ENCODE measurements at places on chromosomes 12 and 14.

GRCh38 chr12:131929581-131930456, 743 bp downstream of the PUS1 start:
- DNase-seq: no peak

DNA sequence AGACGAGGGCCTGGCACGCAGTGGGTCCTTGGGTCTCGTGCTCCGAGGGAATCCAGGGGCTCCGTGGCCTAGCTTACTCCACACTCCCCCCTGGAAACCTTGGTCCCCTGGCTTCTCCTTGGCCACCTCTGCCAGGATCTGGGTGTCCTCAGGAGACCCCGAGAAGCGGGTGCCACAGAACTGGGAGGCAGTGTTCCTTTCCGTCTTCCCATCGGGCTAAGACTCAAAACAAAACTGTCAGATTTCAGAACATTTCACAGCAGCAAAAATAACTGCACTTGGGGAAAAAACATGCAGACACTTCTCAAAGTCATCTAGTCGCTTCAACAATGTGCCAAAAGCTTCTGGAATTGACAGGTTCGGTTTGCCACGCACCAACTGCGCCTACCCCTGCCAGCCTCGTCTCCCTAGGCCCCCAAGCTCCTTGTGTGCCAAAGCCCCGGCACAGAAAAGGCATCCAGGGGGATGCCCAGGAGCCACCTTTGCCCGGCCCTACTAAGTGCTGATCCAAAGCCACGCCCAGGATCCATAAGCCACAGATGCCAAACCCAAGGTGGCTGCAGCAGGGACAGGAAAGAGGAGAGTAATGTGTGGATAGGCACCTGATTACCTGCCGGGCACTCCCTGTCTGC, 58.4 kb upstream of the DIO3 start:
- DNase-seq: no peak

DNA sequence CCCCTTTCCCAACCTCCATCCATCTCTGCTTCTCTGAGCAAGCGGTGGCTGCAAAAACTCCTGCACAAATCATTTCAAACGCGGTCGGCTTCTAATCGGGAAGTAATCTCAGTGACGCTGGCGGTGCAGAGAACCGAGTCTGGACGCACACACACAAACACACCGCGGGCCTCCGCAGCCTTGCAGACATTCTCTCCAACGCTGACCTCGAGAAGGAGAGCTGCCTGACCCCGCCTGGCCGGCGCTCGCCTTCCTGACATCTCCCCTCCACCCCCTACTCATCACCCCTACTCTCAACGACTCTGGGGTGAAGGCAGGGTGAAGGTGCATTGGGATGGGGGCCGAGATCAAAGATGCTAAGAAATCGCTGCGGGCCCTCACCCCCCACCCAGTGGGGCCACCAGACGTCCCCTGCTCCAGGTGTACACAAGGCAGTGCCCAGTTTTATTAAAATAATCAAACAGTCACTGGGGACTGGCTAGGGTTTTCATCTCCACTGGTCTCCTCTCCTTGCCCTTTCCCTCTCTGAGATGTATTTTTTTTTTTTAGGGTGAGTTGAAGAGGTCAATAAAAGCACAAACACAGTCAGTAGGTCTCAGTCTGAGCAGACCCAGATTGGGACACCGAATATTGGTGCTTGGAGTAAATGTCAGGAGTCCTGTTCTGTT, 506 bp upstream of the TBX5 start:
- no peak for DNase-seq

DNA sequence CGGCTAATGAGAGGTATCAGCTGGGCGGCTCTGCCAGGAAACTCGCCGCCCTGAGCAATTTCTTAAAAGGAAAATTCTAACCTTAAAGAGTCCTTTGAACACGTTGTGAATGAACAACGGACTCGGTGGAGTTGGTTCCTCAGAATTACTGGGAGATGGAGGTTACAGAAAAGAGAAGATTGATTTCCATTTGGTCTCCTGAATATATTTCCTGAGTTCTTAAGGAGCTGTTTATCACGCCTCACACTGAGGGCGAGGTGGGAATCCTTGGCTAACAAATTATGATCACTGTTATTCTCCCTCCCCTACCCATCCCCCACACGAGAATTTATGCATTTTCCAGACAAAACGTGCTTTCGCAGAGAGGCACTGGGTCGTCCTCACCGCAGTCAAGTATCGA, 194.5 kb upstream of the C14orf180 start:
- DNase-seq: no peak

DNA sequence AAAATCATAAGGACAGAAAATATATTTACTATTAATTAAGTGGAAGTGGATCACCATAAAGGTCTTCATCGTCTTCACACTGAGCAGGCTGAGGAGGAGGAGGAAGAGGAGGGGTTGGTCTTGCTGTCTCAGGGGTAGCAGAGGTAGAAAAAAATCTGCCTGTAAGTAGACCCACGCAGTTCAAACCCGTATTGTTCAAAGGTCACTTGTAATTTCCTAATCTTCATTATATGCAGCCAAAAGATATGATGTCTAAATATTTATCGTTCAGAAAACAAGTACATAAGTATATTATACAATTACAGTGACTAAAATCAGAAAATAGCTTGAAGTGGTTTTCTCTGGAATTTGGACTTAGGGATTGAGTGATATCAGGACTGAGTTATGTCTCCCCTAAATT, 72.1 kb downstream of the GTF2A1 start:
- DNase-seq: no peak

GRCh38 chr12:16228067-16228466, 49.4 kb downstream of the SLC15A5 start:
- DNase-seq: no peak

- no peak for DNase-seq
Observed at GRCh38 chr14:99391671-99392070, 89.0 kb downstream of the SETD3 start.

GRCh38 chr14:24411443-24412389, 12.9 kb downstream of the NYNRIN start:
- DNase-seq: no peak

GRCh38 chr12:52496590-52497071, 3.6 kb upstream of the KRT6A start:
- DNase-seq: no peak

- no peak for DNase-seq
Observed at GRCh38 chr12:117279606-117280005, 81.8 kb downstream of the NOS1 start.

DNA sequence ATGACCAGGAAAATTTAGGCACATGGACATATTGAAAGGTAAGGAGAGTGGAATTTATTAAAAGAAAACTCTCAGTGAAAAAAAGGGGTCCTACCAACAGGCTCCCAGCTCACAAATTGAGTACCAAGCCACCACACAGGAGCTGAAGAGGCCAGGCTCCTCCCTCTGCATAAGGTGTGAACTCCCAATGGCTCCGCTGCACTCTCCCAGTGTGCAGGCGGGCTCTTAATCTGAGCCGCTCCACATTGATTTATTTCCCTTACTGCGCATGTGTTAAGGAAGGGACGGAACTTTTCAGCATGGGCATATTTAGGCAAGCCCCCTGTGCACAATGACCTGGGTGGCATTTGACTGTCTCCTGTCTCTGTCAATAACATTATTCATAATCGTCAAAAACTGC, 68.6 kb upstream of the PLEKHG7 start:
- no peak for DNase-seq

DNA sequence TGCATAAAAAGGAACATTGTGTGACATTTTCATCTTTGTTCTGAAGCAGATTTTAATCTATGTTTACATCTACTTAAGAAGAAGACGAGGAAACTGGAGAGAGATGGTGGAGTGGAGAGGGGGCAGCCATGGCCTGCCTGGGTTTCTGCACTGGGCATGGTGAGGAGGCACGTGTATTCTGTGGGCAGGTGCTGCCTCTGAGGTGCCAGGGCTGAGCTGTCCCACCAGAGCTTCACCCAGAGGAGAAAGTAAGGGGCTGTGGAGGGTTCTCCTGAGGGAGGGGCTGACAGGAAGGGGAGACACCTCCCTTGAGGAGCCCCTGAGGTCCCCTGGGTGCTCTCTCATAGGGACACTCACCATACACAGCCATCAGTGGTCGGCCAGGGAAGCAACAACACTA, 372.4 kb upstream of the OR4E1 start:
- no peak for DNase-seq

GRCh38 chr12:7784701-7785100, 4.5 kb upstream of the NANOG start:
- no peak for DNase-seq

DNA sequence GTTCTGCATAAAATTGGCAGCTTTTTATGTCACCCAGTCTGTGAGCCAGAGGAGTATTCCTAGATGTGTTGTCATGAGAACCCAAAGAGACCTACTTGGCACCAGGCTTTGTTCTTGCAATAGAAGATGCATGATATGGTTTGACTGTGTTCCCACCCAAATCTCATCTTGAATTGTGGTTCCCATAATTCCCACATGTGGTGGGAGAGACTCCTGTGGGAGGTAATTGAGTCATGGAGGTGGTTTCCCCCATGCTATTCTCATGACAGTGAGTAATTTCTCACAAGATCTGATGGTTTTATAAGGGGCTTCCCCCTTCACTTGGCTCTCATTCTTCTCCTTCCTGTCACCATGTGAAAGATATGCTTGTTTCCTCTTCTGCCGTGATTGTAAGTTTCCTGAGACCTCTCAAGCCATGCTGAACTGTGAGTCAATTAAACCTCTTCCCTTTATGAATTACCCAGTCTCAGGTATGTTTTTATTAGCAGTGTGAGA, 572.0 kb upstream of the ATP2B1 start:
- no peak for DNase-seq

GRCh38 chr14:65949711-65950516, 536.3 kb upstream of the CCDC196 start:
- no peak for DNase-seq

Measured in stimulated activated CD8-positive, alpha-beta memory T cell treated with anti-CD3 and anti-CD28 coated beads, Interleukin-2, amount 100 ng/mL, for 1 hour (primary cell).